Activated T-cell treated with anti-CD3 and anti-CD28 coated beads, Interleukin-2, amount 50 U/mL, for 1 hour (primary cell): ENCODE measurements at places on chromosomes 12 and 14.

GRCh38 chr14:61498811-61499210 is 177.4 kb downstream of the PRKCH start:
- no peak for DNase-seq

- no peak for DNase-seq
These were observed 64.4 kb downstream of the SERPINA3 start for GRCh38 chr14:94676495-94677185.

- no peak for DNase-seq
These were observed 214.3 kb downstream of the DPF3 start for GRCh38 chr14:72679536-72680151.

DNA sequence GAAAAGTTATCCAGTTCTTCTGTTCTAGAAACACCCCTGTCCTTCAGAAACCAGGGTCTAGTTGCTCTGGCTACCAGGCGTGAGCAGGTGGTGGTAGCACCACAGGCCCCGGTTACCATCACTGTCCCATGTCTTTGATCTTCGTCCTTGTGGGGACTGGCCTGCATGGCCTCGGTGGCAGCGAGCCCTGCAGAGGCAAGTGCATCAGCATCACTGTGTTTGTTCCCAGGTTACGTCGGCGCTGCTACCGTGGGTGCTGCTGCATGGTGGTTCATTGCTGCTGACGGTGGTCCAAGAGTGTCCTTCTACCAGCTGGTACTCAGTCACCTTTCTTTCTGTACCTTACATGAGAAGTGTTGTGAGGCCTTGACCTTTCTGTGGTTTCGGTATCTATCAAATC is 58.9 kb downstream of the ANAPC7 start:
- no peak for DNase-seq

GRCh38 chr14:64673748-64674147 is 30.5 kb upstream of the PLEKHG3 start:
- DNase-seq, result peak; percentile 45

- DNase-seq, result no peak
These were observed 48.3 kb downstream of the NPAS3 start for GRCh38 chr14:32986791-32987540.

- DNase-seq, result no peak
These were observed 33.7 kb upstream of the A2M start for GRCh38 chr12:9149372-9149771.

DNA sequence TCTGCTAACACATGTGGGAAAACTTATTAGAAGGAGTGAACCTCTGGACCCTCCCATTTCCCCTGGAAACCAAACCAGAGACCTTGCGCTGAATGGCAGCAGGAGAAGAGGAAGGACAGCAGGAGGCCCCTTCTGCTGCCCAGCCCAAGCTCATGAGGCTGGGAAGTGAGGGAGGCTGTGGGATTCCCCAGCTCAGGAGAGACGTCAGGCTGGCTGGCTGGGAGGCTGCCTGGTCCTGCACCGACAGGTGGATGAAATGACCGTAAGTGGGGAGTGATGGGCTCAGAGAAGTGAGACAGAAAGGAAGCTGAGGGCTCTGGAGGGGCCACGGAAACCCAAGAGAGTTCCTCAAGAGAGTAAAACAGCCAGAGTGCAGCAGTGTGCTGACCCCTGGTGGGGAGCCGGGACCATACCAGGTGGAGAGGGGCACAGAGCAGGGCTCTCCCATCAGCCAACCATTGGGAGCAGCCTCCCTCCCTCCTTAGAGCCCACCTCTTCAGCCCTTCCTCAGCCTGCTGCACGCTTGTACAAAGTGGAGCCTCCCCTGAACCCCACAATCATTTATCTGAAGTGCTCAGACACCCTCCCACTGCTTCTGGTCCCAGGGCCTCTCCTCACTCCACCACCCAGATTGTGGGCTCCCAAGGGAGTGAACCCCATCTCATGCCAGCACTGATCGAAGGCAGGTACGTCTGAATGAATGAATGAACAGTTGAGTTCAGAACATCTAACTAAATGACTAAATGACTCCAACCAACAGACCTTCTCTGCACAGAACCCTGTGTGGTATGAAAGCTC is 14.0 kb downstream of the TAMALIN start:
- DNase-seq, result peak; percentile 70
